HEK293T (cell line): ENCODE measurements at places on chromosomes 3 and 15.

GRCh38 chr15:91561371-91562100, 292.0 kb upstream of the SLCO3A1 start:
- no peak for DNase-seq

GRCh38 chr15:95760508-95760907, 570.0 kb upstream of the NR2F2 start:
- no peak for DNase-seq

DNA sequence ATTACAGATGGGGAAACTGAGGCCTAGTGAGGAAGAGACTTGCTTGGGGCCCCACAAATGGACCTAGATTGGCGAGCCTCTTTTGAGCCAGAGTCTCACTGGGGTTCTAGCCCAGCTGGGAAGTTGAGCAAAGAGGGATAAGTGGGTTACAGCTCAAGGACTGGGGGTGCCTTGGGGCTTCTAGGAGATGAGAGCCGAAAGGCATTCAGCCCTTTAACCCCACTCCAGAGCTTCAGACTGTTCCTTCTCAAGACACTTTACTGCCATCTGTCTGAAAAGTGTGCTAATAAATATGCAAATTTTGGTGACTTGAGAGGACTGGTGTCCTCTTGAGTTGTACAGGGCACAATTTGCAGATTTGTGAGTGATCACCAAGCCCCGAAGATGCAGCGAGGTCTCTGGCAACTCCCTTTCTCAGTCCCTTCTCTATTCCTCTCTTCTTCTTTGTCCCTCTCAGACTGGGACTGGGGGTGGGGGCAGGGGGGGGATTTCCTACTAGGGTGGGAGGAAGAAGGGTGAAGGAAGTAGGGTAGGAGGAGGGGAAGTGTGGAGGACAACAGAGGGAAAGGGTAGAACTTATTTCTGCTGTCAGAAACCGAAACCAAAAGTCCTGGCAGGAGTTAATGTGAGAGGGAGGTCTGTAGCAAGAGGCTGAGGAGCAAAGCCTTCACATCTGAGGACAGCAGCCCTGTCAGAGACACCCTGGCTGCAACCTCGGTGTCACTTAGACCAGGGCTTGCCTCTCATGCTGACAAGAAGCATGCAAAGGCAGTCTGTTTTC, 16.2 kb upstream of the ANKDD1A start:
- DNase-seq = no peak

DNA sequence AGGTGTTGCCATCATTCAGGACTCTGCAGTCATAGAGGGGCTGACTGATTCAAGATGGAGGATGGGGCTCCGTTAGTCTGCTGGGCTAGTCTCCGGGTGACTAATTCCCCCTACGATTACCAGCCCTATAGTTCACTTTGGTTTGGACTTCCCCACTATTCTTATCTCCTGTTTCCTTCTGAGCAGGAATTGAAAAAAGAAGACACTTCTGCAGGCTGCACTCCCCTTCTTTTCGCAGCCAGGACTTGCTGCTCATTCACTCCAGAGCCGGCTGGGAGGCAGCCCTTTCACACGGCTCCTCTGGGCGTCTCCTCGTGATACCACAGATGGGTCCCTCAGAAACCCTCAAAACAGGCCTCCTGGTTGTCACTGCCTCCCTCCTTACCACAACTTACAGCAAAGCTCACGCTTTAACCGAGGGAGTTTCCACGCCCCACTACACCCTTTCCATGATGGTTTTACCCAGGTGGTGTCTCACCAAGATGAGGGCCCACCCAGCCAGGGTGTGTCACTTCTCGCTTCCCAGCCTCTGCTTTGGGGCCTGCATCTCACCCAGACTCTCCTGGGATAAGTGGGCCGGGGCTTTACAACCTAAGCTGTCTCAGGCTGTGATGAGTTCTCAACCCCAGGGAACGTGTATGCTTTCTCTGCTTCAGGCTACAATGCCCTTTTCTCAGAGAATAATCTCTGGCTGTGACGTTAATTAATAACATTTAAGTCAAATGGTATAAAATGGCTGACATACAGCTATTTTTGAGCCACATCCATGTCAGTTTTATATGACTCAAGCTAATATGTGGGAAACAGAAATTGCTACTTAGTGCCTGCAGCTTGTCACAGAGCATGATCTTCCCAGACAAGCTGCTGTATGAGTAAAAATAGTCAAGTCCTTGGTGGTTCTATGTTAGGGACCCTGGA, 11.9 kb downstream of the CX3CR1 start:
- DNase-seq = no peak

DNA sequence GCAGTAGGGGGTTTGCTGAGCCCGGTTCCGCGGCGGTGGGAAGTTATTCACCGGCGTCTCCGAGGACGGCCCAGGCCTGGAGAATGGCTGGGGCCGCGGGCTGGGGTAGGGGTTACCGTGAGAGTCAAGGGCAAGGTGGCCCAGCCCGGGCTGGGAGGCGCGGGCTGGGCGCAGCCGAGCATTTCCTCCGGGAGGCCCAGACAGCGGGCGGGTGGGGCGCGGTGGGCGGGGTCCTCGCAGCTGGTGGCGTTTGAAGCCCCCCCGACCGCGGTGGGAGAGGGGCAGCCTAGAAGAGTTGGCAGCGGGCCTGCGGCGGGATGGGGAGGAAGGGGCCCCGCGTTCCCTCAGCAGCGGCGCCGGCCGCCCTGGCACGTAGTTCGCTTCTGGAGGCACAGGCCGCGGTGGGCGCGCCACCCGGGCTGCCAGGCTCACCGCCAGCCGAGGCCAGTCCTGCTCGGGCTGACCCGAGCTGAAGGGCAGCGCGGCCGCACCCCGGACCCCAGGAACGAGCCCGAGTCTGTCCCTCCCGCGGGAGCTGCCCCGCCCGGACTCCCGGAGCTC, 960 bp upstream of the KLF13 start:
- DNase-seq = peak; percentile 21

DNA sequence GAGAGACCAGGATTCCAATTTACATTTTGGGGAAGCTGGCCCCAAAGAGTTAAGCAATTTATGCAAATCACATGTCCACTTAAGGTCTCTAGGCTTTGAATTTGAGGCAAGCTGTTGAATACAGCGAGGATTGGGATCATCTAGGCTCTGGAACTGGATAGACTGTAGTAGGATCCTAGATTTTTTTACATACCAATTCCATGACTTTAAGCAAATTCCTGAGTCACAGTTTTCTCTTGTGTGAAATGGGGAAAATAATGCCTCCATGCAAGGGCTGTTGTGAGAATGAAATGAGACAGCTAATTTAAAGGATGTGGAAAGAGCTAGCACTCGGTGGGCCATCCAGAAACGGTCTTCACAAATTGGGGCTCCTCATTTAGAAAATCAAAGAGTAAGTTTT, 103.4 kb downstream of the MINAR1 start:
- DNase-seq = no peak

DNA sequence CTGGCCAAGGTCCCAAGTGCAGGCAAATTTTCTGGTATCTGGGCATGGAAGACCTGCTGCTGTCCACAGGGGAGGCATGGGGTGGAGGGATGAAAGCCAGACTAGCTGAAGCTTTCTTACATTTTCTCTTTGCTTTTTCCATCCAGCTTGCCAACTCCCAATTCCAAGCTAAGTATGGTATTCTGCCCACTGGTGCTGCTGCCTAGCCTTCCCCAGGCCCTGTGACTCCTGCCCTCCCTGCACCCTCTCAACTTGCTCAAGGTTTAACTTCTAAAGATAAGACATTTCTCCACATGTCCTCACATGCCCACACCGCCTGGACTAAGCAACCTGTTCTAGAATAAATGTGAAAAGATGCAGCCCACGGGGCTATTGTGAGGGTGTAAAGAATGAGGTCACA, 59.5 kb upstream of the HACD2 start:
- no peak for DNase-seq

- no peak for DNase-seq
Measured at GRCh38 chr3:4987538-4988296, 8.5 kb downstream of the BHLHE40 start.

DNA sequence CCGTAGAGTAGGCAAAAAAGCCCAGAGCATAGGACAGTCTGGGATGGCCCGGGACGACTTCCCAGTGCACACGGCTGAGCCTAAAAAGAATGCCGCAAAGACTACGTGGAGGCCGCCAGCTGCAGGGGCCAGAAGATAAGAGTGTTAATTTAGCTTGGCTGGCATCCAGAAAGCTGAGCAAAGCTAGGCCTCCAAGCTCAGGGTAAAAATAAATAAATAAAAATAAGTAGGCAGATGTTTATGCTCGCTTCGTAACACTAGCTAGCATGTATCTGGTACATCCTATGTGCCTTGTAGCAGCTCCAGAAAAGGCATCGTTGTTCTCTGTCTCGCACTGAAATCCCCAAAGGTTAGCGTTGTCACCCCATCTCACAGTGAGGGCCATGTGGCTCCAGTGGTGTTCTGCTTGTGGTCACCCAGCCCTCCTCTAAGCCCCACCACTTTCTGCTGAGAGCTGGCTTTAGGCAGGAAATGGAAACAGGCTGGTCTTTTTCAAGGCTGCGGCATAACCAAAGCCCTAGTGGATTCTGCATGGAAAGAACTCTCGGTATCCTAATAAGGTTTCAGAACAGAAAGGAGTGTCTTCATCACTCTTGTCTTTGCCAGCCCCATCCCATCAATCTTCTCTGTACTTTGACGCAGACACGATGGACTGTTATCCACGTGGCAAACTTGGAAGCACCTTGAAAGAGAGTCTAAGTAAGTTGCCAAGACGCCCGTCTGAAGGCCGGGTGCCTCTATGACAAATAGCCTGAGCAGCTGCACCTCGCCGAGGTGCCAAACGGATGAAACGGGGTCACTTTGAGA, 58.1 kb upstream of the MEF2A start:
- peak; percentile 35 for DNase-seq

- no peak for DNase-seq
Measured at GRCh38 chr15:42108806-42109205, 14.4 kb upstream of the PLA2G4D start.

DNA sequence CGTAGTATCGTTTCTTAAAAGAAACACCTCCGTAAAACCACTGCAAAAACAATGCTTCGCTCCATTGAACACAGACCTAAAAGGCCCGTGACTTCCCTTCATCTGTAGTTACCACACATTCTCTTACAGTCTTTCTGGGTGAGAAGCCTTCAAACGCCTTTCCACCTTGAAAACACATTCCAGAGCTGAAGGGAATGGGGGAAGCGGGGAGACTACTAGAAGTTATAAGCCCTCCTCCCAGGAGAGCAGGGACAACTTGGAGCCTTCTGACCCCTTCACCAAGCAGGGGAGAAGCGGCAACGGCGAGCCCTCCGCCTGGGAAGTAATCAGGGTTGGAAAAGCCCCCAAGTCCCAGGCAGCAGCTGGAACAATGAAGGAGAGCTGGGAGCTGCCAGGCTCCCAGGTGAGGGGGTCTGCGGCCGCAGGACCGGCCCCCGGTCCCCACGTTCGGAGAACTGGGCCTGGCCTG, 461 bp downstream of the SECISBP2L start:
- DNase-seq = peak; percentile 14

DNA sequence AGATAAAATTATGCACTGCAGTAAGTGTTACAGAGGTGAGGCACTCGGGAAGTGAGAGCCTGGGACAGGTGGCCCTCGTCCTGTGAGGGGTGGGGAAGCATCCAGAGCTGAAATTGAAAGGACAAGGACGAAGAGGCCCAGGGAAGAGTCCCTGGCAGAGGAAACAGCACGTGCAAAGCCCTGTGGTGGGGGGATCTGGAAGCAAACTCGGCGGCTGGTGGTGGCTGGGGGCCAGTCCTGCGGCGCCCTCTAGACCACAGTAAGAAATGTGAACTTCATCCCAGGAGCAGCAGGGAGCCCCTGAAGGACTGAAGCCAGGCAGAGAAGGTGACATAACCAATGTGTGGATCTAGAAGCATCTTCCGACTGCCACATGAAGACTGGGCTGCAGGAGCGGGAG, 42.8 kb downstream of the GRIP2 start:
- DNase-seq = no peak

- no peak for DNase-seq
Measured at GRCh38 chr3:110799271-110799670, 272.3 kb upstream of the NECTIN3 start.

DNA sequence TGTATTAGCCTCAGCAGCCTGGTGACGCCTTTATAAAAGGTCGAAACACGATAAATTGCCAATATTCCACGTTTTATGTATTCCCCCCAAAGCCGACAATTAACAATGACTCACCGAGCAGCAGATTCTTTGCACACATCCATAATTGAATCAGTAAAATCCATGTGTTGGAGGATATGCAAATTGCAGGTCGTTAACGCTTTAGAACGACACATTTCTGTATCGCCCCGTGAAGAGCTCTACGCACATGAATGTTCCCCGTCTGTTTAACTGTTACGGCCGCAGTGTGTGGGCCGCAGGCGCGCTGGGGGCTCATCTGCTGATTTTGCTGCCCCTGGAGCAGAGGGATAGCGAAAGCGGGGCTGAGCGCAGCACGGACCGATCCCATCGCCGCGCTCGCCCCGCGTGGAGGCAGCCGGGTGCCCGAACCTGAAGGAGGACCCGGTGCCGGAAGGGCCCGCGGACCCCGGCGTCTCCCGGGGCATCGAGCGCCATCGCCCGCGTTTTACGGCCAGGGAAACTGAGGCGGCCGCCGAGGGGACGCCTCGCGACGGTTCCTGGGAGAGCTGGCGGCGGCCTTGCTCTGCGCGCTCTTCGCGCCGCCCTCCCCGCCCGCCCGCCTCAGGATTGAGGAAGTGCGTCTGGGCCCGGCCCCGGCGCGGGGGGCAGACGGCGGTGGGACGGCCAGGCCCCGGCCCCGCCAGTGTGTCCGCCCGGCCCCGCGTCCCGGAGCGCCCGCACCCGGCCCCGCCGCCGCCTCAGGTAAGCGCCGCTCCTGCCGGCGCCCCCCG, at the start of gene LRRK1:
LRRK1 (plus strand) TSS at position 668 of the 791 bp plus-strand sequence. CDS start 5,276 bp downstream, outside the sequence.
- no peak for DNase-seq

GRCh38 chr3:120850381-120851295, 57.4 kb upstream of the STXBP5L start:
- no peak for DNase-seq

DNA sequence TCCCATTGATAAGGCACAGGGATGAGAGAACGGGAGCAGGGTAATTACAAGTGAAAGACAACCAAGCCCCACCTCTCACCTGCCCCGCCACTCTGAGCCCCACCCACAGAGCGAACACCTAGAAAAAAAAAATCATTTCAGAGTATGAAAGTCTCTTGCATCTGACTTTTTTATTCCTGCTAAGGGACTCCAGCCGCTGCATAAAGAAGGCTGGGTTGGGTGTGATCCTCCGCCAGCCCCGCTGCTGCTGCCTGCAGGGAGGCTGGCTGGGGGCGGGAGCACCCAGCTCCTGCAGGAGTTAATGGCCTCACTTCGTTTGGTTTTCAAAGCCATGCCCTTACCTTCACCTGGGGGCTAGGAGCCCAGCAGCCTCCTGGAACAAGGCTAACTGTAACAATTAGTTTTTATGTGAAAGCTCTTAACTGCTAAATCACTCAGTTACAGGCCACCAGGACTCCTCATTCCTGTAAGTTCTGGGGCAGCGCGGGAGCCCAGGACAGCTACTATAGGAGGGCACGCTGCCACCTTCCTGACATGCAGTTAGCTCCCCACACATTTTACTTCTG, 78.0 kb upstream of the SNRPA1 start:
- DNase-seq = peak; percentile 53

- DNase-seq = no peak
Measured at GRCh38 chr3:81545572-81545971, 215.9 kb downstream of the GBE1 start.

GRCh38 chr3:151296226-151296625, 17.9 kb upstream of the P2RY14 start:
- no peak for DNase-seq

- no peak for DNase-seq
Measured at GRCh38 chr3:129474984-129475804, 35.2 kb downstream of the IFT122 start.

GRCh38 chr3:184227481-184227935, 1.9 kb upstream of the VWA5B2 start:
- peak; percentile 63 for DNase-seq

- DNase-seq = no peak
Measured at GRCh38 chr3:196051282-196052076, 30.4 kb downstream of the TFRC start.
